ENCODE measurements at places on chromosomes 16 and 17. TPM values are rescaled to one million over a fixed set of nuclear protein-coding genes. Genes with fewer than 3 reads are reported as not detected.
A peak's percentile ranks its signal among the peaks of the same experiment; 100 is the strongest.

DNA sequence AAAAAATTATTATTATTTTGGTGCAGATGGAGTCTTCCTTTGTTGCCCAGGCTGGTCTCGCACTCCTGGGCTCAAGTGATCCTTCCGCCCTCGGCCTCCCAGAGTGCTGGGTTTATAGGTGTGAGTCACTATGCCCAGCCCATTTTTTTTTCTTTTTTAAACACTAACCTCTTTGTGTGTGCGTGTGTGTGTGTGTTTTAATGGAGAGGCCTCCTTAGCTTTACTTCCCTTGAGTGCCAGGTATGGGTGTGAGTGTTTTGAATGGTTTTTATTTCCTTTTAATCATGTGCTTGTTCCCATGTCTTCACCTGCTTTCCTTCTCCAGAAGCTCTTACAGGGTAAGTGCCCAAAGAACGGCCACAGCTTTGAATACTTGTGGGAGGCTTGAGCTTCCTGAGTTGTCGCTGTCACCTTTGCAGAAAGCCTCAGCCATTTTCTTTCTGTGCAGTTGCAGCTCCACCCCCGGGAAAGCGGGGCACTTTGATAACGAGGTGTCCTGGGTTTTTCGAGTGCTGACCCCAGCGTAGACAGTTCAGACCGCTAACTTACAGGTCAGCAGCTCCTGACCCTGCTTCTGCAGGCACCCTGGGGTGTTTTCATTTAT, 22.6 kb downstream of the AKAP1 start:
- H3K27me3 ChIP-seq = no peaks in the 10 kb centered on the region
- peaks cover 28% of the 10 kb centered on the region for H3K36me3 ChIP-seq
- H3K4me3 ChIP-seq = no peak overlapping the region
- H3K4me1 ChIP-seq = peaks cover 17% of the 10 kb centered on the region

GRCh38 chr16:65574326-65574966, 452.6 kb upstream of the CDH11 start:
- no peaks in the 10 kb centered on the region for H3K4me1 ChIP-seq
- H3K36me3 ChIP-seq = no peaks in the 10 kb centered on the region
- H3K27me3 ChIP-seq = no peaks in the 10 kb centered on the region
- no peak for DNase-seq
- no peak overlapping the region for H3K27ac ChIP-seq
- H3K4me3 ChIP-seq = no peak overlapping the region

DNA sequence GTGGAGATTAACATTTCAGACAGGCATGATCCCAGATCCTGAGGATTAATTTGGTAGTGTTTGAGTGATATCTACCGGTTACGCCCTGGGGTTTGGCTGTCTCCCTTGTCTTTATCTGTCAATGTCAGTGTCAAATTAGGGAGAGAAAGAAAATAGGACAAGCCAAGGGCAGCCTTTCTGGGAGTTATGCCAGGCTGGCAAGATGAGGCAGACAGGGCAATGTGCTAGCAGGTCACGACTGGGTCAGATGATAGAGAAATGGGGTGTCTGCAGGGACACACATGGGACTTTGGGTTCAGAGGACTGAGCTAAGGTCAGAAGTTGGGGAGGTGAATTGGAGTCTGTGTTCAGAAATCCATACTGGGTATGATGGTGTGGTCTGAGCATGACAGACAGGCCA, 27.4 kb upstream of the LYRM9 start:
- no peak for DNase-seq
- no peak overlapping the region for H3K4me3 ChIP-seq
- H3K4me1 ChIP-seq = 0 out of 2 replicates have a peak, but pooled peaks cover 11% of the 10 kb centered on the region
- H3K36me3 ChIP-seq = no peaks in the 10 kb centered on the region
- peaks cover 30% of the 10 kb centered on the region for H3K27me3 ChIP-seq
- H3K27ac ChIP-seq = no peak overlapping the region

- peak; percentile 72 for DNase-seq
- H3K36me3 ChIP-seq = no peaks in the 10 kb centered on the region
- H3K27ac ChIP-seq = no peak overlapping the region
These were observed 18.5 kb upstream of the NTN1 start for GRCh38 chr17:9002606-9003354.

GRCh38 chr17:76561332-76561731, 21.5 kb downstream of the PRCD start:
- H3K4me3 ChIP-seq = no peak overlapping the region
- peaks cover 2% of the 10 kb centered on the region for H3K4me1 ChIP-seq
- no peak overlapping the region for H3K27ac ChIP-seq
- peaks cover 55% of the 10 kb centered on the region for H3K36me3 ChIP-seq
- no peaks in the 10 kb centered on the region for H3K27me3 ChIP-seq
- no peak for DNase-seq

- H3K4me1 ChIP-seq = no peaks in the 10 kb centered on the region
- H3K4me3 ChIP-seq = peak overlapping the region; percentile 79
- no peak for DNase-seq
- H3K27ac ChIP-seq = no peak overlapping the region
- H3K36me3 ChIP-seq = no peaks in the 10 kb centered on the region
- H3K27me3 ChIP-seq = peaks cover 10% of the 10 kb centered on the region
These were observed 301 bp upstream of the ULK2 start for GRCh38 chr17:19868079-19868395.

DNA sequence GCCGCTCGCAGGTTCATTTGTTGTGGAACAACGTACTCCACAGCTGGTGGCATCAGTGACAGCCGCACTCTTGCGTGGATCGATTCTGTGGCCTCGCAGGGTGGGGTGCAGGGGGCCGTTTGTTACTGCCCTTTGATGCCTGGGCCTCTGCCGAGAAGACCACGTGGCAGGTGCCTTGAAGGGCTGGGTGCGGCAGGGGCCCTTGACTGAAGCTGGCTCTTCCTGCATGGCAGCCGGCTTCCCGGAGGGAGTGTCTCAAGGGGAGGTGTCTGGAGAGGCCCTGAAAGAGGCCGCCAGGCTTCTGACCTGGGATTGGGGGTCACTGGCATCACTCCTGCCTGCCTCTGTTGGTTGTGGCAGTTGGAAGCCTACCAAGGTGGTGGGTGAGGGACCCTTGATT, 43.8 kb downstream of the TBCD start:
- H3K4me3 ChIP-seq = no peak overlapping the region
- no peaks in the 10 kb centered on the region for H3K27me3 ChIP-seq
- no peak overlapping the region for H3K27ac ChIP-seq

- H3K27me3 ChIP-seq = no peaks in the 10 kb centered on the region
- no peaks in the 10 kb centered on the region for H3K36me3 ChIP-seq
- H3K4me1 ChIP-seq = peaks cover 10% of the 10 kb centered on the region
- H3K27ac ChIP-seq = no peak overlapping the region
- no peak overlapping the region for H3K4me3 ChIP-seq
- no peak for DNase-seq
These were observed 436.0 kb downstream of the MAF start for GRCh38 chr16:79164388-79164995.

GRCh38 chr17:34409352-34409751, 46.3 kb upstream of the CCL1 start:
- H3K27me3 ChIP-seq = peaks cover 6% of the 10 kb centered on the region
- no peak overlapping the region for H3K4me3 ChIP-seq
- no peak overlapping the region for H3K27ac ChIP-seq
- peaks cover 9% of the 10 kb centered on the region for H3K4me1 ChIP-seq
- DNase-seq = no peak

NPIPB6 gene
- total RNA-seq = 1.9 TPM

KRT35 gene
- not detected for total RNA-seq

PLEKHH3 gene
- 11.1 TPM for total RNA-seq

Measured in H1 (cell line).